T-helper 9 cell (primary cell): ENCODE measurements at places on chromosomes 4 and X.

- DNase-seq: no peak
Measured at GRCh38 chr4:175106301-175106700, 188.1 kb downstream of the ADAM29 start.

DNA sequence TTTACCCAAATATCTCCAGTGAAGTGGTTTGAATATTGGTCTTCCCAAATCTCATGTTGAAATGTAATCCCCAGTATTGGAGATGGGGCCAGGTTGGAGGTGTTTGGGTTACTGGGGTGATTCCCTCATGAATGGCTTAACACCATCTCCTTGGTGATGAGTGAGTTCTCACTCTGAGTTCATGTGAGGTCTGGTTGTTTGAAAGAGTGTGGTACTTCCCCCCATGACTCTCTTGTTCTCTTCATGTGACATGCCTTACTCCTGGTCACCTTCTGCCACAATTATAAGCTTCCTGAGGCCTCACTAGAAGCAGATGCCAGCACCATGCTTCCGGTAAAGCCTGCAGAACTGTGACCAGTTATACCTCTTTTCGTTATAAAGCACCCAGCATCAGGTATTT lies 32.9 kb upstream of the OTUD4 start:
- no peak for DNase-seq

DNA sequence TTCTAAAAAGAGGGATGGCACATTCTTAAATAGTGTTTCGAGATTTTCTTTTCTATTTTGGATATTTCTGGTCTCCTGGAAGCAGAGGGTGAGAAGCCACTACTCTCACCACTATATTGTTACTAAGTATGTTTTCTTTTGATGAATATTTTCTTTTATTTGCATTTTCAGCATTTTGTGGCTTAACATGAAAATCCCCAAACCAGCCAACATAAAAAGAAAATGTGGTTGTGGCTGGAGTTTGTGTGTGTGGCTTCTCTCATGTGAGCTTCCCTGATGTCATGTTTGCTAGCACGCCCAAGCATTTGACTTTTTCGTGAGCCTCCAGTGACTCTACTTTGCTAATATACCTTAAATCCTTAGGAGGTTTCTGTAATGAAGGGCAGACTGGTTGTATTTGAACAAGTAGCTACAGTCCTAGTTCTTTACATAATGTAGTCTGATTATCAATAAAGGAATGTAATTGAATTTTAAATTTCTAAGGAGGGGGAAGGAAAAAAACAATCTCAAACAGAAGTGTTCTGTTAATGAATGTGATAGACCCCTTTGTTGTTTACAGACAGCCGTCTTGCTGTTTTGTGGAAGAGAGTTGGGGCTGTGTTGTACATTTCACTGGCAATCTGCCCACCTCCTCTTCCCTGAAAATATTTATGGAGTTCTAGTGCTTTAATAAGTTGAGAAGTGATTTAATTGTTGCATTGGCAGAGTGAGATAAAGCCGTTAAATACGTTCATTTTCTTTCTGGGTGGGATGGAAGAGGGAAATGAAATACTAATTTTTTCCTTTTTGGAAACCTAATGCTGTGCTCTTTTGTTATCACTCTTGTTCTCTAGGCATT lies 114.6 kb downstream of the ARHGAP10 start:
- no peak for DNase-seq

DNA sequence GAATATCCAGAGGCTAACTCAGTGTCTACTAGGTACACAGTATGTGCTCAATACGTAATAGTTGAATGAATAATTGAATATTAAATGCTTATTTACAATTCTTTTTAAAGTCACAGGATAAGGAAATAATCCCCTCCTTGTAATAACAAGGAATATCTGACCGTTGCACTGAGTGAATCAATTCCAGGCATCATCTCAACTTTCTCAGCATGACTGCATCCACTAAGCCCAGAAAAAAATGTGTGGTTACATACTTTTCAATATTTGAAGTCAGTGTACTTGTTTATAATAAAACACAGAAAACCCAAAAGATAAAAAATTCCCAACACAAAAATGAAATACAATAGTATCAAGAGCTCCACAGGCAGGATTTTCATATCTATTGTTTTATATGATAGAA lies 105.4 kb downstream of the TMEM144 start:
- DNase-seq: no peak

DNA sequence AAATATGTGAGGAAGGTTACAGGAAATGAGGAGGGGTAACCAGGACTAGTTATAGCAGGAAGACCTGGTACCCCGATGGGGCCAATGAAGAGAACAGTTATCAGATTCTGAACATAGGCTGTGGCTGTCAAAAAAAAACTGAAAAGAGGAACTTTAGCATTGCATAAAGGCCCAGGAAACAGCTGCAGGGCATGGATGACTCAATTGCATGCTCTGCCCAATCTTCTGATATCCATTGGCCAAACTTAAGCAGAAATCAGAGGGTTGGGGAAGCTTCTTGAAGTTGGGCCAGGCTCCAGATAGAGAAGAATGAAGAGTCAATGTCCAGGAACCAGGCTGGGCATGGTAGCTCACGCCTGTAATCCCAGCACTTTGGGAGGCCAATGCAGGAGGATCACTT lies 1222.4 kb upstream of the PRKX start:
- DNase-seq: no peak

- no peak for DNase-seq
Measured at GRCh38 chrX:135185795-135186443, 14.7 kb upstream of the CT55 start.

GRCh38 chr4:136909626-136910025 lies 622.7 kb downstream of the PCDH18 start:
- DNase-seq: no peak

- DNase-seq: no peak
Measured at GRCh38 chrX:65993332-65993731, 46.5 kb downstream of the VSIG4 start.

GRCh38 chr4:74370912-74371311 lies 6.0 kb downstream of the EREG start:
- DNase-seq: no peak

GRCh38 chr4:111323916-111324315 lies 701.0 kb upstream of the PITX2 start:
- no peak for DNase-seq

DNA sequence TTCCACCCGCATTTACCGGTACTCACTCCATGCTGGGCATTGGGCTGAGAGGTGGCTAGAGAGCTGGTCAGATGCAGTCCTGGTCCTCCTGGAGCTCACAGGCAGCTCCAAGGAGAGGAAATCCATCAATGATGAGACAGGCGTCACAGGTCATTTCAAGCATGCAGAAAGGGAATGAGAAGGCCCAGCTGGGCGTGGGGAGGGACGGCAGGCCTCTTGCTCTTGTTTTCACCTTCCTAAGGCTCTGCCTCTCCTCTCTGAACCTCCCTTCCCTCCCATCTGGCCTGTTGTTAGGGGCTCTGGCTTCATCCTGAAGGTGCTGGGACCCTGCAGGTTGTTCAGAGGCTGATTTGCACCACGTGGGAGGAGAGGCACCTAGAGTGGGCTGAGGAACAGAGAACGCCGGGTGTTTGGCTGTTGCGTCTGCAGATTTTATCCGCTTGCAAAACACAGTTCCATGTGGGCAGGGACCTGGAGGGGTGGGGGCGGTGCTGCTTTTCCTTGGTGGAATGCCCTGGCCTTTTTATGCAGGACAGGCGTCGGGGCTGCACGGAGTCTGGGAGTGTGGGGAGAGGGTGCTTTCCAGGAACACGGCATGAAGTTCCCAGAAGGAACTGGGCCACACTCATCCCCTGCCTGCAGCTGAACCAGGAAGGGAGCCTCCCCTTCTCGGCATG lies 81.5 kb upstream of the PSAPL1 start:
- no peak for DNase-seq

DNA sequence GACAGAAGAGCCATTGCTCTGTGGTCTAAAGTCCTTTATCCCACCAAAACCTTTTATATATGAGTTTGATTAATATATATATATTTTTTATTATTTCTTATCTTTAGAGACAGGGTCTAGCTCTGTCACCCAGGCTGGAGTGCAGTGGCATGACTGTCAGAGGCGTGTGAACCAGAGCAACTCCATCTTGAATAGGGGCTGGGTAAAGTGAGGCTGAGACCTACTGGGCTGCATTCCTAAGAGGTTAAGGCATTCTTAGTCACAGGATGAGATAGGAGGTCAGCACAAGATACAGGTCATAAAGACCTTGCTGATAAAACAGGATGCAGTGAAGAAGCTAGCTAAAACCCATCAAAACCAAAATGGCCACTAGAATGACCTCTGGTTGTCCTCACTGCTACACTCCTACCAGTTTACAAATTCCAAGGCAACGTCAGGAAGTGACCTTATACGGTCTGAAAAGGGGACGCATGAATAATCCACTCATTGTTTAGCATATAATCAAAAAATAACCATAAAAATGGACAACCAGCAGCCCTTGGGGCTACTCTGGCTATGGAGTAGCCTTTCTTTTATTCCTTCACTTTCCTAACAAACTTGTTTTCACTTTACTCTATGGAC lies 10.5 kb downstream of the TBCK start:
- no peak for DNase-seq

- DNase-seq: no peak
Measured at GRCh38 chrX:140354431-140355120, 150.3 kb downstream of the SOX3 start.

DNA sequence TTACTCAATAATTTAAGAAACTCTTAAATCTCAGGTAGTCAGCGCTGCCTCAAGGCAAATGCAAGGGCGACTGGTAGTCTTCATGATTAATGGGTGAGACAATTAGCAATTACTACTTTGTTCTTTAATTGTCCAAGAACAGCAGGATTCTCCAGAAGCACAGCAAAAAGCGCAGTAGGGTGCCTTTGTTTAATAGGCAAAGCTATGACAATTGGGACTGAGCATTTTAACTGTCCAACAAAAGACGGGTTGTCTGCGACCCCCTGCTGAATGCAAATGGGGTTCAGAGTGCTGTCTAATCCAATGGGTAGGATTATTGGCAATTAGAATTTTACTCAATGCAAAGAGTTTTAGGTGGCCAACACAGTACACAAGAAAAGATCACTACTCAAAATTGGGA lies 286.1 kb downstream of the CHIC1 start:
- no peak for DNase-seq

DNA sequence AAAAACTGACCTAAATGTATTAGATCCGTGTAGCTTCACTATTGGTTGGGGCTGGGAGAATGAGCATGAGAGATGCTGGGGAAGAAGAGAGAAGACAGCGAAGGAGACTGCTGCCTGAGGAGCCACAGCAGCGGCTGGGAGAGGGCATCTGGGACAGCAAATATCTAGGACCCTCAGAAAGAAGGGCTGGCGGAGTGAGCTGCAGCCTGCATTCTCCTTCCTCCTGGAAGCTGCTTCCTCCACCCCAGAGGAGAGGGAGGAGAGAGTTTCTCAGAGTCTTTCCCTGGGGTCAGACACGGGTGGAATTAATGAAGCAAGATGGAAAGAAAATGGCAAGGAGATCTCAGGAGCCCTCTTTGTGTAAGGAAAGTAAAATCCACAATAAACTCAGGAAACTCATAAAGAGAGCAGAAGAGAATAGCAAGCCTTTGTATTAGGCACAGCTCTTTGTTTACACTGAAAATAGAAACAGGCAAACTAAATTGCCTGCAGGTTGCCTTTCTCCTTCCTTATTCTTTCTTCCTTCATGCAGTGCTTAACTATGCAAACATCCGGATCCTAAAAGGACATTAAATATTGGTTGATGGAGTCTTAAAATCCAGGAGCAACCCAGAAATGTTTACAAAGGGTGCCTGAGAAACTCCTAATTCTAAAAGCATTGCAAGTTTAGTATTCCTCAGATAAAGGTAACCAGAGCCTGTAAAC lies 130.3 kb upstream of the GALNT7 start:
- no peak for DNase-seq

DNA sequence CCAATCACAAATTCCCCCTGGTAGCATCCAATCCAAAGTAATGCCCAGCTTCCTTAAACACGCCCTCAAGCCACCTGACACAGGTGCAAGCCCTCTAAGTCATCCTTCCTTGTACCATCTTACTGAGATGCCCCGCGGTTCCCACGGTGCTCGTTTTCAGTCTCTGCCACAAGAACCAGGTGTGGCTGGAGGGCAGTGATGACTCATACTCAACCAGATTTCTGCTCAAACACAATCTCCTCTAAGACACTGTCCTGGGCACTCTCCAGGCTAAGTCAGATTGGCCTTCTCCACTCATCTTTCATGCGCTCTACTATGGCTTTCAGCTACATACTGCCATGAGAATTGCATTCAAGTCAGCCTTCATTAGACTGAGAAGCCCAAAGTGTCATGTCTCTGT lies 3.5 kb downstream of the SH3KBP1 start:
- DNase-seq: peak; percentile 9

- no peak for DNase-seq
Measured at GRCh38 chrX:108285356-108285755, 152.9 kb downstream of the COL4A6 start.

DNA sequence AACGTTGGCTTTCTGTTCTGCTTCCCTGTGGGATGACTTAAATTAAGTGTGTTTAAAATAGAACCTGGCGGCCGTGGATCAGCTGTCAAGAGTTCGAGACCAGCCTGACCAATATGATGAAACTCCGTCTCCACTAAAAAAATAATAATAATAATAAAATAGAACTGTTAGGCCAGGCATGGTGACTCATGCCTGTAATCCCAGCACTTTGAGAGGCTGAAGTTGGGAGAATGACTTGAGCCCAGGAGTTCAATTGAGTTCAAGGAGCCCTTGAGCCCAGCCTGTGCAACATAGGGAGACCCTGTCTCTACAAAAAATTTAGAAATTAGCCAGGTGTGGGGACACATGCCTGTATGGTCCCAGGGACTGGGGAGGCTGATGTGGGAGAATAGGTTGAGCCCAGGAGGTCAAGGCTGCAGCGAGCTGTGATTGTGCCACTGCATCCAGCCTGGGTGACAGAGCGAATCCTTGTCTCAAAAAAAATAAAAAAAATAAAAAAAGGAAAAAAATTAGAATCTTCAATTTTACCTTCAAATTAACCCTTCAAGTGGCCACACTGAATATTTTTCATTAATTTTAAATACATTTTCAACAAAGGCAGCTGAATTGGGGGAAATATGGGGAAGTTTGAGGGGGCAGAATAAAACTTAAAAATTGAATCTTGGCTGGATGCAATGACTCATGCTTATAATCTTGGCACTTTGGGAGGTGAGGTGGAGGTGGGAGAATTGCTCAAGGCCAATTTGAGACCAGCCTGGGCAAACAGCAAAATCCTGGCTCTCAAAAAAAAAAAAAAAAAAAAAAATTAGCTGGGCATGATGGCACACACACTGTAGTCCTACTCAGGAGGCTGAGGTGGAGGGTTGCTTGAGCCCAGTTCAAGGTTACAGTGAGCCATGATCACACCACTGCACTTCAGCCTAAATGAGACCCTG lies 31.8 kb upstream of the HSD17B13 start:
- DNase-seq: no peak

DNA sequence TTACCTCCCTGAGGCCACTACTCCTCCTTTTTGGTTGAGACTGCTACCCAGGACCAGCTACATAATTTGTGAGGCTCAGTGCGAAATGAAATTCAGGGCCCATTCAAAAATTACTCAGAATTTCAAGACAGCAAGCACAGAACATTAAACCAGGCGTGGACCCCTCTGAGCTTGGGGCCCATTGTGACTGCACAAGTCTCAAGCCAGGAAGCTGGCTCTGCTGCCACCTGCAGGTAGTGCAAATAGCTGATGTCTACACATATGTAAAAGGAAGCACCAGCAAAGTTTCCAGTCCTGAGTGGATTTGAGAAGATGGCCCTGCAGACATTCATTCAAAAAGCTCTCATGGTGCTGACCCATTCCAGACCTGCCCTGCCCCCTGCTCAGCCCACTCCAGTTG lies 213.4 kb upstream of the LNX1 start:
- no peak for DNase-seq
